Epithelial cell of prostate (primary cell): ENCODE measurements at places on chromosomes 1 and 21.

- DNase-seq, result peak; percentile 6
Measured at GRCh38 chr1:78005755-78006154, 1.0 kb downstream of the DNAJB4 start.

DNA sequence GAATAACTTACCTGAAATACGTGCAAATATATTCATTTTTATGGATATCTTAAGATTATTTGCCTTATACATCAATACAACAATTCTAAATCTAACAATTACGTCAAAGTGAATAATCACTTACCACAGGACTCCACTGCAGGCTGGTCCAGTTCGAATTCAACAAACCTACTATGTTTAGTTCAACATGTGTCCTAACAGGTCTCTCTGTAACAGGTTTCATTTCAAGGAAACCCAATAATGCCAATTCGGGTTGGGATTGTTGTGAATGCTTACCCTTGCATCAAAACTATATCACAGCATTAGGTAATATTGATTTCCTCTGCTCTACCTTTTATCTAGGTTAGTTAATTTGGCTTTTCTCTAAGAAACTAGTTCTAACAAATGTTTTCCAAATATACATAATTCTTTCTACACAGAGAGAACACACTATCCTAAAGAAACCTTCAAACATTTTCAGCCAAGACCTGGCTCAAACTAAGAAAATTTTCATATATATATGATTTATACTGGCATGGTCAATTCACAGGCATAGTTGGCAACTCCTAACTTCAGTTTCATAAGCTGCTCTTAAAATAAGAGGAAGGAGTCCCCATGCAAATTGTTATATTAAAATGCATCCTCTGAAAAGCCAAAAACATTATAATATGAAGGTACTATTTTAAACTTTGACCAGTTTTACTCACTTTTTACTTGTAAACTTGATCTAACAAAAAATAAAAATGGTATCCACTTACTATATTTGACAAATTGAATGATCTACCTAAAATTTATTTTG, 4.5 kb downstream of the IVNS1ABP start:
- DNase-seq, result no peak

- DNase-seq, result no peak
Measured at GRCh38 chr1:101526813-101527212, 290.0 kb downstream of the S1PR1 start.

- no peak for DNase-seq
Measured at GRCh38 chr1:110675060-110675791, 486 bp upstream of the KCNA3 start.

GRCh38 chr1:227543283-227544066, 19.9 kb upstream of the ZNF678 start:
- DNase-seq, result no peak

DNA sequence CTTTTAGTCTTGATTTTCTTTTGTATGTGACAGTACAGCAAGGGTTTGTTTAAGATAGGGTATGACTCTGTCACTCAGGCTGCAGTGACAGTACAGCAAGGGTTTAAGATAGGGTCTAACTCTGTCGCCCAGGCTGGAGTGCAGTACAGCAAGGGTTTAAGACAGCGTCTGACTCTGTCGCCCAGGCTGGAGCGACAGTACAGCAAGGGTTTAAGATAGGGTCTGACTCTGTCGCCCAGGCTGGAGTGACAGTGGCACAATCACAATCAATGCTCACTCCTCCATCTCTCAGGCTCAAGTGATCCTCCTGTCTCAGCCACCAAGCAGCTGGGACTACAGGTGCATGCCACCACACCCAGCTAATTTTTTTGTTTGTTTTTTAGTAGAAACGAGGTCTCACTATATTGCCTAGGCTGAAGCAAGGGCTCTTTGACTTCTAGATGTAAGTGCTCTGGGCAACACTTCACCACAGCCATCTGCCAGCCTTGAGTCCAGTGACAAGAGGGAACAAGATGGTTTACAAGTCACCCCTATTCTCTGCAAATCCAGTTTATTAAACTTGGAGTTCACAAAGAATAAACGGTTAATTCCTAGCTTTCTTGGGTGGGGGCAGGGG, 965 bp upstream of the SH2D5 start:
- no peak for DNase-seq

- no peak for DNase-seq
Measured at GRCh38 chr21:22355949-22356348, 1357.7 kb downstream of the NCAM2 start.

GRCh38 chr1:155286544-155286943, 9.3 kb downstream of the HCN3 start:
- no peak for DNase-seq

DNA sequence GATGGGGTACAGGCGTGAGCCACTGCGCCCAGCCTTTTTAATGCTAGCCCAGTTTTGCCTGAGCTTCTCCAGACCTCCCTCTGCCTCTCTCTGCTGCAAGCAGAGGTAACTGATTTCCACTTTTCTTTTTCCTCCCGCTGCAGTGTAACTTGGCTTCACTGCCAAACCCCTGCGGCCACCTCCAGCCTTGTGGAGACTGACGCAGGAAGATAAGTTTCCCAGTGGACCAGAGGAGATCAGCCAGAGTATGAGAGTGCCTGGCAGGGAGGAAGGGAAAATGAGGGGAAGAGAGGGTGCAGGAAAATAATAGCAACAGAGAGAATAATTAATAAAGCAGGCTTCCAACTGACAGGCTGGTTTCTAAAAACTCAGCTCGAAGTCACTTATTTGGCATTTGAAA, 143.7 kb downstream of the PCNX2 start:
- no peak for DNase-seq

DNA sequence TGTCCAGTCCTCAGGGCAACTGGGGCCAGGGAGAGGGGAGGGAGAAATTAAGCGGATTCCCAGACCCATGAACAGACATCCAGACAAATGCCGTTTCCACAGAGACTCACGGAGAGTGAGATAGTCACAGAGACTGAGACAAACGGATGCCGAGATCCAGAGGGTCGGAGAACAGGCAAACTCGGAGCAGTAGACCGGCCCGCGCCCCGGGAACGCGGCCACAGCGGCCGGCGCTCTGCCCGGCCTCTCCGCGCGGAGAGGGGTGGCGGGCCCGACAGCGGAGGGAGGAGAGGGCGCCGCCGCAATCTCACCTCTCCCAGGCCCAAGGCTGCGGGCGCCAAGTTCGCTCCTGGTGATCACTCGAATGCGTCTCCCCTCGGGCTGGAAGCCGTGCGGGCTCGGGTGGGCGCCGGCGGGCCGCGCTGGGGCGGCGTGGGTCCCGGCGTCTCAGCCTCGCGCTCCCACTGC, 831 bp upstream of the FOXD2 start:
- no peak for DNase-seq

- no peak for DNase-seq
Measured at GRCh38 chr1:73911849-73912248, 286.1 kb downstream of the LRRIQ3 start.

GRCh38 chr1:164602101-164602422, 43.1 kb downstream of the PBX1 start:
- DNase-seq, result peak; percentile 79

DNA sequence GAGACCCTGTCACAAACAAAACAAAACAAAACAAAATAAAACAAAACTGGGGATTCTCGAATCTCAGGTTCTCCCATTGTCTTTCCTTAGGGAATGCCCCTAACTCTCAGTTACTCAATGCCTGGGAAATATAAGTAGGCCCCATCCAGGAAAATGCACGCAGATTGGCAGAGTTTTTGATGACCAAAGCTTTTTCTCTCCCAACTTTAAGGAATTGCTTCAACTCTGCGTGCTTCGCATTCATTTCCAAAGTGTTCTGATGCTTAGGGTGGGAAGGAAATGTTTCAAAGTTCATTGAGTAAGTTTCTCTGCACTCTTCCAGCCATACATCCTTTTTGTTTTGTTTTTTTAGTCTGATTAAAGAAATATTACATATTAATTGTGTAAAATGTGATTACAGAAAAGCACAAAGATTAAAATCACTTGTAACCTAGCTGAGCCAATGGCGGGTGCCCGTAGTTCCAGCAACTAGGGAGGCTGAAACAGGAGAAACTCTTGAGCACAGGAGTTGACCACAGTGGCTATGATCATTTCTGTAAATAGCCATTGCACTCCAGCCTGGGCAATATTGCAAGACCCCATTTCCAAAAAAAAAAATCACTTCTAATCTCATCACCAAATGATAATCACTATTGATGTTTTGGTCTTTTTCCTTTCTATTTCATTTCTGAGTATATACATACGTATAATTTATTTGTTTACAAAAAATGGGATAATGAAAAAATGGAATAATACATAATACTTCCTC, 18.4 kb upstream of the EVI5 start:
- DNase-seq, result no peak

DNA sequence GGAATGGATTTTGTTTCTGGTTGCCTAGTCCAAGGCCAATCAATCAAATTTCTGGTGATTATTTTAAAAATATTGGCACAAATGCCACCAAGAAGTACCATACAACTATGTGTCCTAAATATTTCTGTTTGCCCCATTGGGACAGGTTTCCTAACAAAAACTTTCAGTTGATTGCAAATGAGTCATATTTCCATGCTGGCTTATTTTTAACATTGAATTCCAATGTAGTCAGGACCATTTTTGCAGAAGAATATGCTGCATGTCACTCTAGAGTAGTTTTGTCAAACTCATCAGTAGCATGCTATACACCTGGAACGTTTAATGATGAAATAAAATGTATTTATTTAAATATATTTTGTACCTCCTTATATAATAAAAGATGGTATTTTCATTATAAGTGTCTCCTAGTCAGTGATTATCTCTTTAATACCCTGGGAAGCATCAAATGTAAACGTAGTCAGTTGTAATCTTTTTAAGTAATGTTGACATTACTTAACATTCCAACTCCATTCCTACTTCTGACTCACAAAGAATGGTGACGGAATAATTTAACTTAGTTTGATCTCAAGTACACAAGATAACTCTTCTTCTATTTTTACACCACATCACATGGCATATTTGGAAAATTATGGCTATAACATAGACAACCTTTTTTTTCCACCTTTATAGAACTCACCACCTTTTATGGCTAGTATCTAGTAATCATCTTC, 39.0 kb upstream of the USH2A start:
- DNase-seq, result no peak

- no peak for DNase-seq
Measured at GRCh38 chr1:32275424-32275823, 16.5 kb upstream of the HDAC1 start.

DNA sequence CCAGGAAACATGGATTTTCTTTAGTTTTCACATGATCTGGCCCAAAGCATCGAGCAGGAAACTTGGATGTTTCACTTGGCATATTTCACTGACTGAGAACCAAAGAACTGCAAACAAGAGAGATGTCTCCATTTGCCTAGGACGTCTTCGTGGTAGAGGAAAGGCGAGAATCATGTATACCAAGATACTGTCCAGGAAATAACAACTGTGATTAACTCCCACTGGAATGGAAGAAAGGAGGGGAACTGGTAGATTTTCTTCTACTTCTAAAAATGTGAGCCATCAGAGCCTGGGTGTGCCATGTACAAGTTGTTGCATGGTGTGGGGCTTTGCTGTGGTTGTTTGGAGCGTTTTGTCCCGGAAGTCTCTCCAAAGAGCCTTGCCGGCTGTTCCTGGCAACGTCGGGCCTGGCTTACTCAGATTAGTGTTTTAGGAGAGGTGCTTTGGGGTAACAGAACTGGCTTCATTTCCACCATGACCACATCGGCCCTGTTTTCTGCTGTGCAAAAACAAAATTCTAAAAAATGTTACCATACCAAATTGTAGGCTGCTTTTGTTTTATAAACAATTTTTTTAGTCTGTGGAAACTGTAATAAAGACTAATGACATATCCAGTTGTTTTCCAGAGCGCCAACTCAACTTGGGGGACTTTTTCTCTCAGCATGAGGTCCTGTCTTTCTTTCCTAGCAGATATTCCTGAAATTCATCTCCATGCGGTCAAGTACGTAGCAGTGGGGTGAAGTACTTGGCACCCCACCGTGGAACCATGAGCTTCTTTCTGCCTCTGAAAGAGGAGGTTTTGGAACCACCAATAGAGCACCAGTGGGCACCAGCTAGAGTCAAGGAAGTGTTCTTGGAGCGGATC, 118.3 kb downstream of the TM2D1 start:
- peak; percentile 59 for DNase-seq

- DNase-seq, result no peak
Measured at GRCh38 chr1:167064621-167065020, 25.6 kb downstream of the GPA33 start.

DNA sequence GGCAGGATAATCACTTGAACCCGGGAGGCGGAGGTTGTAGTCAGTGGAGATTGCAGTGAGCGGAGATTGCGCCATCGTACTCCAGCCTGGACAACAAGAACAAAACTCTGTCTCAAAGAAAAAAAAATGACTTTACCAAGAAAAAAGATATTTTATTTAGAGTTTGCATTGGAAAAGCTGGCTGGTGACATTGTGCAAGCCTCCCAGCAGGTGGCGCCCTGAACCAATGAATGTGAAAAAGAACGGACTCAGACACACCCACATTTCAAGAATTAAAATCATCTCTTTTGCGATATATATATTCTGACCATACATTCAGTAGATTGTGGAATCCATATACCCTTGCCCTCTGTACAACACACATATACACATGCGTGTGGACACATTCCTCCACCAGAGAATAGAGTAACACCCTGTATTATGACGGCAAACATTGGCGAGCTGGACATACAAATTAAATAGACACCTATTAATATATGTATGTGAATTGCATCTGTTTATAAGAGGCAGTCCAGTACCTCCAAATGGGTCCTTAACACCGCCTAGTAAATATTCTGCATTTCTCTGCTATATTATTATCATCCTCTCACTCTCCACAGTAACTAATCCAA, 39.0 kb upstream of the CADM3 start:
- no peak for DNase-seq

DNA sequence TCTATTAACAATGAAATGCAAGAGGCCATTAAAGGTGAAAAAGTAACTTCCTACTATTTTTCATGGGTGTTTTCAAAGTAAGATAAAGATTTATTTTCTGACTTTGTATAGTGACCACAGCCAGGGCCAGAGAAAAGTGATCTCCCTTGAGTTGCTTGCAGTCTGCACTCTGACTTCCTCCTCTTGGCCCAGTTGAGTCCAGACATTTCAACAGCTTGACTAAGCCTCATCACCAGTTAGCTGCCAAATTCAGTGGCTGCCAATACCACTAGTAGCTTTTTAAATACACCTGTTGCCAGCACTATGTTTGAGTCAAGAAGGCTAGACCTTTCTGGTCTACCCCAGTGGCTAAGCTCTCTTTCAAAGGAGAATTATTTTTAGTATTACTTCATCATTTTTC, 3.7 kb upstream of the NEK7 start:
- no peak for DNase-seq

- no peak for DNase-seq
Measured at GRCh38 chr21:45383615-45384201, 21.3 kb upstream of the COL18A1 start.

DNA sequence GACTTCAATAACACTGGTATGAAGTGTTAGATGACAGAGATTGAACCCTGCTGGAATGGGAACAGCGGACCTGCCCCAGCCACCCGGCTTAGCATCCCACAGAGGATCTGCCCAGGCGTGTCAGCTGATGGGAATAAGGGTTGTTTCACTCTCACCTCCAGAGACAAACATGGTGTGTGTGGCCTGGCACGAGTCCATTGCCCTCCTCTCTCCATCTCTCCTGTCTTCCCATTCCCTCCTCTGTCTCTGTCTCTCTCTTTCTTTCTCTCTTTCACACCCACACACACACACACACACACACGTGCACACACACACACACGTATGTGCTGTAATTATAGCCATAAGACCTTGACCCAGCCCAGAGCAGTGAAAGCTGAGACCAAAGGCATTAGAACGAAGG, 200.2 kb downstream of the HIVEP3 start:
- DNase-seq, result no peak

GRCh38 chr1:201450721-201451291, 18.2 kb downstream of the PHLDA3 start:
- DNase-seq, result no peak
